ENCODE measurements at places on chromosomes 3 and 15. TPM values are rescaled to one million over a fixed set of nuclear protein-coding genes. Genes with fewer than 3 reads are reported as not detected.
A peak's percentile ranks its signal among the peaks of the same experiment; 100 is the strongest.

GRCh38 chr15:60004846-60005351, 788 bp downstream of the FOXB1 start:
- no peak for DNase-seq

DNA sequence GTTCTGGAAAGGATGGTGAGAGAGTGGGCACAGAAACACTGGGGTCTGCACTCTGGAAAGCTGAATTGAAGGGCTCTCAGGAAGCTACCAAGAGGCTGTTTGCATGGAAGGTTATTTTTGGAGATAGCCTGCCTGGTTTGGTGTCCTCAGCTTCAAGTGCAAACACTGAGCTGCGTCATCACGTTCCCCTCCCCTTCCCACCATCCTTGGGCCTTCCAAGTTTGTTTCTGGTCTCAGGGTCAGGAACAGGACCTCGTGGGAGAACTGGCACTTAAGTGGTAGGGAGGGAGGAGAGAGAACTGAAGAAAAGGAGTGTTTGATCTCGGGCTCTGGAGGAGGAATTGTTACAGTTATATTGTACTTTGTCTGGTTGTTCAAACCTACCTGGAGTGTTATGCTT, 10.6 kb downstream of the ST6GAL1 start:
- no peak for DNase-seq

GRCh38 chr3:116474801-116475200, 29.5 kb upstream of the LSAMP start:
- no peak for DNase-seq

DNA sequence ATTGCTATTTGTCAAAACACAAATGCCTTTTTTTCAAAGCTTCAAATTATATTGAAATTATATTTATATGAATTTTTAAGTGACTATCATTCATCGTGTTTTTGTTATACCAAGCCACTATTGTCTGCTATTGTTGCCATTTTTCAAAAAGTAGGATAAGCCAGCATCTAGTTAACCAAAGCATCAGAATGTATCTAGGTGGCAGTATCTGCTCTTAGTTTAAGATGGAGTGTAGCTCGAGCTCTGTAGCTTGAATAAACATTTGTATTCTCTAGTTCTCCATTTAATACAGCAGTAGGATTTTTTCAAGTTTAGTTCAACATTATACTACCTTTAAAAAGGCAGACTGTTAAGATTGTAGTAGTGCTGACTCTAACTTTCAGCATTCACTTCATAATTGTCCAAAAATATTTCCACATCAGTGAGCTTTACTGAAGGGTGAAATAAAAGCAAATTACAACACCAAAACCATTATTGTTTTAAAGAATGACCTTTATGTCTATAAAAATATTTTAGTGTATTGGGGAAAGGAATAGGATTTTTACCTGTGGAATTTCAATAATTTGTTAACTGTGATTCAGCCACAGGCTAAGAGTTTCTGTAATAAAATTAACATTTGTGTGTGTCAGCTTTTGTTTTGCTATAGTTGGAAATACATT, 19.6 kb upstream of the C15orf61 start:
- peak; percentile 51 for DNase-seq

Gene RBM15B
- 34.2 TPM for total RNA-seq

- peak; percentile 7 for DNase-seq
Observed at GRCh38 chr15:31402511-31403056, 75.9 kb downstream of the KLF13 start.
